ENCODE measurements at places on chromosomes 2 and 18.
A peak's percentile ranks its signal among the peaks of the same experiment; 100 is the strongest.

- no peak for DNase-seq
Measured at GRCh38 chr2:84293791-84294380, 165.2 kb downstream of the SUCLG1 start.

DNA sequence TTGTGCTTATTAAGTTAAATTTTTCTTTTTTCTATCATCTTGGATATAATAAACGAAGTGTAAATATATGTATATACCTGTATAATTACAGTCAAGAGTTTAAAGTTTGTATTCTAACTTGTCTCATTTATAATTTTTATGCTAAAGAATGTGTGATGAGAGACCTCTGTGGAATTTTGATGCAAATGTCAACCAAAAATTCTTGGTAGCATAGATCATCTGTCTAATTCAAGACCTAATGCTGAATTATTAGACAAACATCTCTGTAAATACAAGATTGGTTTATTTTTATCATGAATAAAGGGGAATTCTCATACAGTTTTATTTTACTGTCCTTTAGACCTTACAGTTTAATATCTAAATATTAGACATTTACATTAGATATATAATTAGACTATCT, 149.2 kb upstream of the VWC2L start:
- no peak for DNase-seq

DNA sequence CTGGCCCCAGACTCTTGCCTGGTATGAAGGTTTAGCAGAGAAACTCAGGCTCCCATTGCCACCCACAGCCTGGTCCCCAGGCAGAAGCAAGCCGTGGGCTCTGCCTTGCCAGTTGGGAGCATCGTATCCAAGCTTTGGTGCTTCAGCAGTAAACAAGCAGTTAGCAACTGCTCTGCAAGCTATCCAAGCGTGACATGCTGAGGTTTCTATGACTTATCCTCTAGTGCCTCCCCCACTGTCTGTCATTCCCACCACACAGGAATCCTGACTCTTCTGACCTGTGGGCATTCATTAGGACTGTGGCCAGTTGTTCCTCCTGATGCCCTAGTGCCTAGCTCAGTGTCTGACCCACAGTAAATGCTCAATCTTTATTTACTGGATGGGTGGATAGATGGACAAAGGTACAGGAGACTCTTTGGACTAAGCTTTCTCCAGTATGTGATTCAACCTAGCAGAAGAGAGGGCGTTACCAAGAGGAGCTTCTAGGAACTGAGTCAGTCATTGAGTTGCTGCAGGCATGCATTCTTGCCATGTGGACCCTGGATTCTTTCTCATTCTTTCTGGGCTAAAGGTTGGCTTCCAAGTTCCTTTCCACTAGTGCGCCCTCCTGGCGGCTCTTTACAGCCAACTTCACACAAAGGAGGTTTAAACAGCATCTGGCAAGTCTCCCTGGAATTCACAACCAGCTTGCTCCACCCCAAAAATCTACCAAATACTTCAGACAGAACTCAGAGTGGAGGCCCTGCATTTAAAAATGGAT, 40.6 kb upstream of the MRPL19 start:
- no peak for DNase-seq

DNA sequence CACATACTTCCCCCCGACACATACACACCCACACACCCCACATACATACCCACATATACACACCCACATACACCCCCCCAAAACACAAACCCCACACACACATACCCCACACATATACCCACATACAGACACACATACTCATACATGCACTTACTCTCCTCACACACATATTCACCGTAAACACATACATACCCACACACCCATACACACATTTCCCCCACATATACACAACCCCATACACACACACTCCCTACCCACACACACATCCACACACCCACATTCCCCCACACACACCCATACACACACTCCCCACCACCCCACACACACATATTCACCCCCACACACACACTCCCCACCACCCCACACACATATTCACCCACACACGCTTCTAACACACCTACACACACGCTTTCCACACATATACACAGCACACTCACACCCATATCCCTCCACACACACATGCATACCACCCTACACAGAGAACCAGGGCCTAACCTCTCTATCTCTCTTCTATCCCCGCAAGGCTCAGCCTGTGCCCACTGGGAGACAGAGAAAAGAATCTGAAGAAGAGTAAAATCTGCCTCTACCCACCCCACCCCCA, 182.4 kb upstream of the ETAA1 start:
- no peak for DNase-seq

GRCh38 chr2:207282916-207283315, 117.2 kb upstream of the KLF7 start:
- no peak for DNase-seq

- DNase-seq: no peak
Measured at GRCh38 chr18:47788621-47789020, 141.8 kb downstream of the SMAD2 start.

GRCh38 chr2:199395311-199395710, 62.4 kb downstream of the SATB2 start:
- no peak for DNase-seq

DNA sequence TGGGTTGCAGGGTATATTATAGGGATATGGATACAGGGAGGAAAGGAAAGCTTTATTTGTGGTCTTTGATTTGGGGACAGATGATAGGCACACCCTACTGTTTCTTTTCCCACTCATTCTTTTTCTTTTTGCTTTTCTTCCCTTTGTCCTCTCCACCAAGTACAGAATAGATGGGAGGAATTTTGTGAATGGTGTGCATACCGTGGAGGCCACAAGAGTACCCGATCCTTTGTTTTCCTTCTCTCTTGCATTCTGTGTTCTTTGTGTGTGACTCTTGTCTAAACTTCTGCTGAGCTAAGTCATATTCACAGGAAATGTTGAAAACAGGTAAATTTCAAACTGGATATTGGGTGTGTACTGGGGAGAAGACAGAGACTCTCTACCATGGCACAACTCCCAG, 321.4 kb upstream of the SLC8A1 start:
- DNase-seq: no peak

GRCh38 chr2:105194022-105194675, 47.4 kb upstream of the GPR45 start:
- no peak for DNase-seq

GRCh38 chr2:37891846-37892435, 33.1 kb upstream of the RMDN2 start:
- DNase-seq: no peak

- DNase-seq: no peak
Measured at GRCh38 chr18:3605954-3606443, 156.0 kb downstream of the TGIF1 start.

DNA sequence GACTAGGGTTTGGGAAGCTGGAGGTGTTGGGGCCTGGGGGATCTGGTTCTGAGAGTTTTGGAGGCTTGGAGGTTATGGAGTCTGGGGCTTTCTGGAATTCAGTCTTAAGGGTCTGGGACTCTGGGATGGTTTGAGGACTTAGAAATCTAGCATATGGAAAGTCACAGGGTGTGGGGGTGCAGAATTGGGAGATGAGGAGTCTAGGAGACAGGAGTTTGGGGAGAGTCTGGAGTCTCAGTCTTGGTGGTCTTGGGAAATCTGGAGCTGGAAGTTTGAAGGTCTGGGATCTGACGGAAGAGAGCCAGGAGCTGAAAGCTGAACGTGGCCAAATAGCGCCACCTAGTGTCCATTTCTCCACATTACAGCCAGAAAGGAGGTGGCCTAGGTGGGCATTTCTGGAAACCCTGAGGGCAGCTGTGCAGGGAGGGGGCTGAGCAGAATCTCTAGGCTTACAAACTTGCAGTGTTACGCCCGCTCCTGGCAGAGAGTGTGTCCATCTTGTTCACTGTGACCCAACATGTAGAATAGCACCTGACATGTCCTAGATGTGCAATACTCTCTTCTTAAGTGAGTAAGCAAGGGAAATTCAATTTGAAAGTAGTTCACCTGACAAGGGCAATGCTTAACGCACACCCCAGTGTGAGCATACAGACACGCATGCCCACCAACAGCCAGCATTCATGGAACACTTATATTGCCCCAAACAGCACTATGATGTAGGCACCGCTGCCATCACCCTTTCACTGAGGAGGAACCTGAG, 204.8 kb downstream of the TFCP2L1 start:
- peak; percentile 29 for DNase-seq

DNA sequence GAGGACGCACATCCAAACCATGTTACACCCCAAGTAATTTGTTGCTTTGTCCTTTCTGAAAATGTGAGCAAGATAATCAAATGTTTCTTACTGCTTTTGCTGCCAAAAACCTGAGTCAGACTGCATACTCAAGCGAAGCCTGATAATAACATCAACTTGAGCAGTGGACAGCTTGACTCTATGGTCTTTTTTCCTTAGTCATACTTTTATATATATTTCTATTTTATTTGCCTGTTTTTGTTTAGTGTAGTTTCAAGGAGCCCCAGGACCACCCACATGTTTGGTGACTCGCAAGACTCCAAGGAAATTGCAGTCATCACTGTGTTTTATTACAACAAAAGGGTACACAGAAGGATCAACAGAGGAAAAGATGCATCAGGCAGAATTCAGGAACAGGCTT, 688.4 kb upstream of the PIK3C3 start:
- no peak for DNase-seq

DNA sequence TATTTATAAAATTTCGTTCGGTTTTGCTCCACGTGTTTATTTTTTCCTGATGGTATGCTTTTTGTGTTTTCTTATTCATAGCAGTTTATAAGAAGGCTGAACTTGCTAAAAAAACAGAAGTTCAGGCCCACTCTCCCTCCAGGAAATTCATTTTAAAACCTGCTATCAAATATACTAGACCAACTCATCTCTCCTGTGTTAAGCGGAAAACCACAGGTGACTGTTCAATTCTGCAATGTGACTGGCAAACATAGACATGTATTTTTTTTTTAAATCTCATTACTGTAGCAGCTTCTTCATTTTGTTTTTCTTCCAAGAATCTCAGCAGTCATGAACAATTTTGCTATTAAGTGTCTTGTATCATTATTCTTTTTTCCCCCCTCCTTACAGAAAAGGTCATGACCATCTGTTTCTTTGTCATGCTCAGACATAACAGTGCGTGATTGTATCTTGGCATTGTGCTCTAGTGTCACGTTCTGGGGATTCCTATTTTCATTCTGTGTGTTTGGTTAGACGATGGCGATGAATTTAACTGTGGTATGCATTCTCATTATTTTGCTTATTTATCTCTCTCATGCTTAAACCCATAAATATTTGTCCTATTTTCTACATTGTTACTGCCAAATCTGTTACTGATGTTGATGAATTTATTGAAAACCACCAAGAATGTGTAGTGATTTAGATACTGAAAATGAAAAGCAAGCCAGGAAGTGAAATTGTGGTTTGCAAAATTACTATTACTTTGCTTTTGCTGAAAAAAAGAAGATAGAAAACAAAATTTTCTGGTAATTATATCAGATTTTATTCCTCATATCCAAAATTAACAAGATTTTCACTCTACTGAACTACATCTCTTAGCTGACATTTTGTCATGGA, 74.6 kb upstream of the UNC80 start:
- DNase-seq: no peak

DNA sequence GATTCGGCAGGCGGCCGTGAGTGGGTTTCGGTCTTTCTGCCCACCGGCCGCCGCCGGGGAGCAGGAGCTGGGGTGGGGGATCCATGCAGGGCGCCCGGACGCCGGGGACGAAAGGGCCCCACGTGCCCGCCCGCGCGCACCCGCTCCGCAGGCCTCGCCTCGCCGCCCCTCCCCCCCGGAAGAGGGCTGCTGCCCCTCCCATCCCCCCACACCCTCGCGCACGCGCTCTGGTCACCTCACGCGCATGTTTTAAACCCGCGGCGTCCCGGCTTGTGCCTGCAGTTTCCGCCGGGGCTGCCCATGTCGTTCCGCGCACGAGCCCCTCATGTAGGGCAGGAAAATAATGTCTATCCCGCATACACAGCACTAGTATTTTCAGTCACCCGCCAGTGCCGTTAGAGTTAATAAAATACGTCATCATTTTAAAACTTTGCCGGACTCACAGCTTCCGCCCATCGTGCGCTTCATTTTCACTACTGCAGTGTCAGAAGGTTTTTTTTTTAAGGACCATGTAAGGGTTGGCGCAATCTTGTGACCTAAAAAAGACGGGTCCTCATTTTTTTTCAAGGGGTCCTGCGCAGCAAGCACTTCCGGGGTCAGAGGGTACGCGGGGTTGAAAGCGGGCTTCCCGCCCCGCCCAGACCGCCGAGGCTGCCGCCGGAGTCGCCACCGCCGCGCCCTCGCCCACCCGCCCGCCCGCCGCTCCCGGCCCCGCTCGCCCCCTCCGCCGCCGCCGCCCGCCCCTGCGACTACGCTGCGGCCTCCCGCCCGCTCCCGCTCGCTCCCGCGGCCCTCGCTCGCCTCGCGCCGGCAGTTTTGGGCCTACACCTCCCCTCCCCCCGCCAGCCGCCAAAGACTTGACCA, at the start of gene PCBP1:
PCBP1 (plus strand) TSS at position 640 of the 864 bp plus-strand sequence. CDS start 267 bp downstream, outside the sequence.
- peak; percentile 97 for DNase-seq

- DNase-seq: peak; percentile 70
Measured at GRCh38 chr2:134120733-134121630, 132.9 kb upstream of the MGAT5 start.

DNA sequence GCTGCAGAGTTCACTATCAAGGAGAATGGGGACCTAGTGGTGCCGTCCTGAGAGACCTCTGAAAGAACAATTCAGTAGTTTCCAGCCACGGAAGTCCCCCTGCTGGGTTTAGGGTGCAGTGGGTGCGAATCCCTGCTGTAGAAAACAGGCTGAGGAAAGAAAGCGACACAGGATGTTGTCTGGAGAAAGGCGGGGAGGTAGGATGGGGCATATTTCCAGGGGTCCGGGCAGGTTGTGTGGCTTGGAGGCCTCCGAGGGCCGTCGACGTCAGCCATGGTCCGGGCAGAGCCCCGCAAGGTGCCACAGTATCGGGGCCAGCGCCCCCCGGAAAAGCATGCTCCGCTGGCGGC, 807 bp upstream of the CREB1 start:
- no peak for DNase-seq

- no peak for DNase-seq
Measured at GRCh38 chr2:55965276-55965675, 41.7 kb upstream of the EFEMP1 start.

- DNase-seq: no peak
Measured at GRCh38 chr2:31079665-31080064, 58.6 kb downstream of the GALNT14 start.

GRCh38 chr2:14855751-14856150, 223.2 kb downstream of the LRATD1 start:
- DNase-seq: no peak

DNA sequence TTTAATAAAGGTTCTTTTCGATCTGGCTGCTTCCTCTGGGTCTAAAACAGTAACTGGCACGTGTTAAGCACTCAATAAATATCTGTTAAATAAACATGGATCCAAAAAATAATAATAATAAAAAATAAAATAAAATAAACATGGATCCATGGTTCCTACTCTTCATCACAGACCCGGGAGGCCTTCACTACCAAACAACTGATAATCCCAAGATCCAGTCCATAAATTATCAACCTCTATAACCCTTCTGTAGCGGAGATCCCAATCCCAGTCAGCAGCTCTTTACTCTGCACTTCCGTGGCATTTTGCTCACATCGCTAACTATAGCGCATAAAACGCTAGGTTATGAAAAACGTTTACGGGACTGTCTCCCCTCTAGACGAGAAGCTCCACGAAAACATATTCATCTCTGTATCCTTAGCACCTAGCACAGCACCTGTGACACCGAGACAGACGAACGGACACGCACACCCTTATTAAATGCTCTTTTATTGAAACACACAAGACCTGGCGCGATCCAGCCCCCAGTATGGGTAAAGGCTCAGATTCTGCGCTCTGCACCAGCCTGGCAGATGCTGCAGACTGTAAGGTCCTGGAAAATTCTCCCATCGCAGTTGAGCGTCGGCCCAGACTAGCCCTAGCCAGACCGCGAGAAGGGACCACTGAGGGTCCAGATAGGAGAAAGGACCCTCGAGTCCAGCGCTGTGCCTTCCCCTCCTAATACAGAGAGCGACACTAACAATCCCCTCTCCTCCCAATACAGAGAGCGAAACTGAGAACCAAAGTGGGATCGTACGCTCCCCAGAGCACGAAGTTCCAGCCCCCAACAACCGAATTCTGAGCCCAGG, 770 bp downstream of the NBAS start:
- no peak for DNase-seq

Data from left ventricle myocardium inferior (tissue), 1 donor.